ENCODE measurements at places on chromosomes 16 and 17.

DNA sequence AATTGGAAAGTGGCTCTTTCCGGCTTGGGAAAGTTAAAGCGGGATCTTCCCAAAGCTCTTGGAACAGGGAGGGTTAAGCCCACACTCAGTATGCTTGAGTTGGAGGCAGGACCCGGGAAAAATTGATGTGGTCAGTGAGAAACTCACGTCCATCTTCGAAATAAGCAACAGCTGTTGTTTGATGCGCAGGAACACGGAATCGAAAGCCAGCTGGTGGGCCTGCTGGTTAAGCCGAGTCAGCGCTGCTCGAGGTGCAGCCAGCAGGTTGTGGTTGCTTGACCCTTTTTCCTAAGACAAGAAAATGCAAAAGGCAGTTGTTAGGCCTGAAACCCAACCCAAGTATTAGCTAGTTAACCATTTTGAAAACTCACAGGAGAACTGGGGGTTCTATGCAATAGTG, 49.4 kb downstream of the COG7 start:
- DNase-seq, result no peak

GRCh38 chr16:67613808-67614207, 31.1 kb upstream of the CARMIL2 start:
- no peak for DNase-seq

DNA sequence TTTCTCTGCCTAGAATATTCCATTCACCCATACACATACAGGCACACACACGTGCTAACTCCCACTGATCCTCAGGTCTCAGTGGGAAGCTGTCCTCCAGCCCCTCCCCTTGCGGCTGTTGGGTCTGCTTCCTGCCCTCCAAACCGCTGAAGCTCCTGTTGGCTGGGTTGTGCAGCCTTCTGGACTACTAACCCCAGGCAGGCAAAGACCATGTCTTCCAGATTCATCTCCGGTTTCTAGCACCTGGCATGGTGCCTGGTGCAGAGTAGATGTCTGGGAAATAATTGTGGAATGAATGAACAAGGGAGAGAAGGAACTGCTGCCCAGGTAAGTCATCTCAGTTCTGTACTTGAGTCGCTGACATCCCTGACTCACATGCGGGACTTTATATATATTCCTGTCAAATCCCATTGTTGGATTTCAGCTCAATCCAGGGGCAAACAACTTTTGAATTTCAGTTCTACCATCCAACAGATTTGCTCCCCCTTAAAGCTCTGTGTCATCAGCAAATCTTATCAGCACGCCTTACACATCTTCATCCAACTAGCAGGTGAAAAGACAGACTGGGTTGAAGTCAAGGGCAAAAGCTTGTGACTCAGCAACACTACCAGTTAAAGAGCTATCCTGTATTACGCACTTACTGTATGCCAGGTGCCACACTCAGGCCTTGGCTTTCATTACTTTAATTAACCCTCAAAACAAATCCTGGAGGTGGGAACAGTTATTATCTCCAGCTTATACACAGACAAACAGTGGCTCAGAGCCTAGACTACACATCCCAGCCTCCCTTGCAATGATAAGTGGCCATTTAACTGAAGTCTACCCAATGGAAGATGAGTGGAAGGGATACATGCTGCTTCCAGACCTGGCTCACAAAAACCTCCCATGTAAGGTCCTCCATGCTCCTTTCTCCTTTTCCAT, 51.1 kb downstream of the SRCIN1 start:
- DNase-seq, result peak; percentile 62

DNA sequence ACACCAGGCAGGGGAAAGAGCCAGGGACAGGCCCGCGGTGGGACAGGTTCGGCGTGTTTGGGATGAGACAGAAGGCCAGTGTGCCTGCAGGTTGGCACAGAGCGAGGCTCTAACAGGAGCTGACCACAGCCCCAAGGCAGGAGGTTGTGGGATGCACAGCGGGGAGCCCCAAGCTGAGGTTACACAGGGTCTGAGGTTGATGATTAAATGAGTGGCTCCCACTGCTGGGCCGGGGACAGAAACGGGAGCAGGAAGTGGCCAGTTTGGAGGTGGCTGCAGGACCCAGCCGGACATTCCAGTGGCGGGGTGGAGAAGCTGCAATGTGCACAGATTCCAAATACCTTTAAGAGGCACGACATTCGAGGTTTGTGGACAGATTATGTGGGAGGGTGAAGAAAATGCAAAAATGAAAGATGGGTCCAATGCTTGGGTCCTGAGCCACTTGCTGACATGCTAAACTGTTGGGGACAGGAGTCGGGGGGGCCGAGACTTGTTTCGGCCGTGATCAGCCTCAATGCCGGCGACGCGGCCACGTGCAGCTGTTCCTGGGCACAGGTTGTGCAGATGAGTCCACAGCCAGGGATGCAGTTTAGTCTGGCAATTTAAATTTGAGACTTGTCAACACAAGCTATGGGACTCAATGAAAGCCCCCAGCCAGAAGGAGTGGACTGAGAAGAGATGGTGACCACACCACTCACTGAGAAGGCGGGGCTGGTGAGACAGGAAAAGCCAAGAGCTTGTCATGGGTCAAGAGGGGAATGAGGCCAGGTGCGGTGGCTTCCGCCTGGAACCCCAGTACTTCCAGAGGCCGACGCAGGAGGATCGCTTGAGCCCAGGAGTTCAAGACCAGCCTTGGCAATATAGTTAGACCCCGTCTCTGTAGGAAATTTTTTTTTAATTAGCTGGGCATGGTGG, 8.7 kb downstream of the ENPP7 start:
- no peak for DNase-seq

DNA sequence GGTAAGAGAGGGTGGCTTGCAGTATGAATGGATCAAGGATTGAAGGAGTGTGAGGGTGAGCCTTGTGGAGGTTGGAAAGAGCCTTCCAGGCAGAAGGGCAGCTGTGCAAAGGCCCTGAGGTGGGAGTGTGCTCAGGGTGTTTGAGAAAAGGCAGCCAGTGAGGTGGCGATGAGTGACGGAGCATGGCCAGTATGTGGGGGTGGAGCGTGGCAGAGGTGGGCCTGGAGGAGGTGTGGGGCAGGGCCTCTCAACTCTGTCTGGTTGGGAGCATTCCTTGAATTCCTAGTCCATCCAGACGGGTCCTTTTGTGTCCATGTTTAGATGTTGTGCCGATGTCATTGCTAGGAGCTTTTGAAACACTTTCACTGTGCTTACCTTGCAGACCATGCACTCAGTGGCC, 51.3 kb downstream of the EPN2 start:
- no peak for DNase-seq

DNA sequence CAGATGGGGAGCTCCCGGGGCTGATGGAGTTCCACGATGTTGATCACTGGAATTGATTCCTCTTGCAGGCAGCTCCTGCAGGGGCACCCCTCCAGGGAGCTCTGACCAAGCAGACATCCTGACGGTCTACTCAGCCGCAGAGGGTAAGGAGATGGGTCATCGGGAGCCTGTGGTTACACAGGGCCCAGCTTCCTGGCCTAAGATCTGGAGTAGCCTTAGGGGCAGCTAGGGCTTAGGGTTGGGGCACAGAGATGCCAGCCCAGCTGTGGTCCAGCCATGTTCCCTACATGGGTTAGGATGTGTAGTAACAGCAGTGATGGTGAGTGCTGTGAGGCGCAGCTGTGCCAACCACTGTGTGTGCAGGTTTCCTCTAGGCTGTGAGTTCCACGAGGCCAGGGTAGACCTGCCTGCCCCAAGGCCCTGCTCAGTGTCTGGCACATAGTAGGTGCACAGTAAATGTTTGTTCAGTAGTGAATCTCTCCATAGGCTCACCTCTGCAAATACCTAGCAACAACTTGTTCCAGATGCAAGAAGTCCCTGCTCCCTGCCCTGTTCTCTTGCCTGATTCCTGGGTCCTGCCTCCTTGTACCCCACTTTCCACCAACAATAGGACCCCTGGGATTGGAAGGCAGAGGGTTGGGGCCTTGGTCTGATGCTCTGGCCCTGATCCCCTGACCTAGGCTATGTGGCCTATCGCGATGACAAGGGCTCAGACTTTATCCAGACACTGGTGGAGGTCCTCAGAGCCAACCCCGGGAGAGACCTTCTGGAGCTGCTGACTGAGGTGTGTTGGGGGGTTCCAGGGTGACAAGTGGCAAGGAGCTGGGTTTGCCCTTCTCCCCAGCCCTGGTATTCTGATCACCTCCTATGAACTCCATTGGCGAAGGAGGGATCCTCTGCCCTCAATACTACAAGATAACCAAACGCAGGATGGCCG, 13.7 kb downstream of the ZNF213 start:
- DNase-seq, result no peak

- DNase-seq, result no peak
These were observed 8.3 kb downstream of the SOCS3 start for GRCh38 chr17:78351449-78352006.

- no peak for DNase-seq
These were observed 20.5 kb downstream of the CDC42EP4 start for GRCh38 chr17:73291260-73291801.

DNA sequence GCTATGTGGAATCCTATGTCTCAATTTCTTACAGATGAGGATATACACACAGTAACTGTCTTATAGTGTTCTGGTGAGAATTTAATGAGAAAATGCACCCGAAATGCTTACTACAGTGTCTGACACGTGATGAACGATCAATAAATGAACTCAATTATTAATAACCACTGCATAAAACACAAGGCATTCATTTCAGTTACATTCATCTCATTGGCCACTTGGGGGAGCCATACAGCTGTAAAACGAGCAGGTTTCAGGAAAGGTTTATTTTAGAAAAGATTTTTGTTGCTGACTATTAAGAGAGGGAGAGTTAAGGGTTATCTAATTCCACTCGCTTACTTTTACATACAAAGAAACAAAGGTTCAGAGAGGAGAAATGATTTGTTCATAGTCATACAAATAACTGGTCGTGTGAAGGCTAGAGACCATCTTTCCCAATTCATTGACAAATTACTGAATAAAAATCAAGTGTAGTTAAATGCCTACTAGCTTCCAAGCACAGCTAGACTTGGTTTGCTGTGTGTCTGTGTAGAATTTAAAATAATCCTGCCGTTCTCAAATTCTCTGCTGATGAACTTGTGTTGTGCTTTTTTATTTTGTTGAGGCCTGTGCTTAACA, 160.1 kb downstream of the MAP2K4 start:
- no peak for DNase-seq

- DNase-seq, result no peak
These were observed 132.2 kb upstream of the CDC42EP4 start for GRCh38 chr17:73444021-73444420.

DNA sequence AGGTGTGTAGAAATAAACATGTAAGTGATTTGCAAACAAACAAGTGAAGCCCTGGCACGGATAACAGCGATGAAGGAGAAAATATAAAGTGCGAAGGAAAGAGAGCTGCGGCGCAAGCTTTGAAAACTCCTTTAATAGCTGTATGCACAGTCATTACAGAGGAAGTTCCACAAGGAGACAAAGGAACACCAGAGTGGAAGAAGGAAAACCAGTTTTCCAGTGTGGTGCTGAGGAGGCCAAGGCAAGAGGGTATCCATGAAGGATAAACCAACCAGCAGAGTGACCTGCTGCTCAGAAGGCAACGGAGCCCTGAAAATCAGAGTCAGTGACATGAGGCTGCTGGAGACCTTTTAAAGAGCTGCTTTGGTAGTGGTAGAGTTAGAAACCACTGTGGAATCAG, 24.4 kb downstream of the METTL16 start:
- DNase-seq, result no peak

- DNase-seq, result no peak
These were observed 50.2 kb downstream of the COX10 start for GRCh38 chr17:14119546-14119945.

DNA sequence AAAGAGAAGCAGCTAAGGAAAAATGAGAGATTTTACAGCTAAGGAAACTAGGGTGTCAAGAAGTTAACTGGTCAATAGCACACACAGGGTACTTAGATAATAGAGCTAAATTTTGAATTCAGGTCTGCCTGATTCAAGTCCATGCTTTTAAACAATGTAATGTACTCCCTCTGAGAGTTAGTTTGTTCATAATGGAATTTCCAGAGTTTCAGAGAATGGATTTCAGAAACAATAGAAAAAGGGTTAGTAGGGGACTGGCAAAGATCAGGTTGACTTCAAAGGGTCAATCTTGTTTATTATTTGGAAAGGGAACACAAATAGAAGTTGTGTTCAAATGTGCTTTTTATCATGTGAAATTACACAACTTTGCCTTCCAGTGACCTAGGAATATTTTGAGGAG, 17.9 kb downstream of the NSRP1 start:
- DNase-seq, result no peak

DNA sequence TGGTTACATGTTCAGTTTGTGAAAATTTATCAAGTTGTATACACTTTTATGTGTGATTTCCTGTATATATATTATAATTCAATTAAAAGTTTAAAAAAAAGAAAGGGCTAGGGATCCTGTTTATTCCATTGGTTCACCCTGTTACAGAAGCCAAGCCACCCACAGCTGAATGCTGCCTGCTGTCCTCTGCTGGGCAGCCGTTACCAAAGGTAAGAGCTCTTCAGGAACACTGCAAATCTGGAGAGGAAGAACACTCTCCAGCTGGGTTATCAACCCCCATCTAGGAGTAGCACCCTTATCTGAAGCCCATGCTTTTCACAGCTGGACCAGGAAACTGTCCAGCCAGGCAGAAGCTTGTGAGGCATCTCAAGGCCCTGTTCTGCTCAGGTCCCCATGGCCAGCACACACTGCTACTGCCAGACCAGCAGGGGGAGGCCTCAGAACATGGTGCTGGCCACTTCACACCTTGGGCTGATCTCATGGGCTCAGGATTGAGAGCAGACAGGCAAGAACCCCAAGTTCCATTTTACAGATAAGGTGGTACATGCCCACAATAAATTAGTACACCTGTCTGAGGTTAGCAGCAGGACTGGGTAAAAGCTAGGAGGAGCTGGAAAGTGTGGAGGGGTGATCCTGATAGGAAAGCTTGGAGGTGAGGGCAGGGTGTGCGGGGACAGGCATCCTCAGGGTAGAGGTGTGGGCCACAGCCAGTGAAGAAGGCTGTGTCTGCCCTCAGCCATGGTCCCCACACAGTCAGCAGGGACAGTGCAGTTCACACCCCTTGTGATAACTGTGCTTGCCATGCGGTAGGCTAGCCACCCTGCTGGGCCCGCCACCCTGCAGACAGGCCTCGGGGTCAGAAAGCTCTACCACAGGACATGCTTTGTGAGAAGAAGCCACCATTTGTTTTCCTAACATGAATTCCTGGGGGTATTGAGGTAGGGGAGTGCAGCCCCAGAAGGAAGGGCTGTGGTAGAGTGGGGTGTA, 54.3 kb upstream of the SREBF1 start:
- no peak for DNase-seq

DNA sequence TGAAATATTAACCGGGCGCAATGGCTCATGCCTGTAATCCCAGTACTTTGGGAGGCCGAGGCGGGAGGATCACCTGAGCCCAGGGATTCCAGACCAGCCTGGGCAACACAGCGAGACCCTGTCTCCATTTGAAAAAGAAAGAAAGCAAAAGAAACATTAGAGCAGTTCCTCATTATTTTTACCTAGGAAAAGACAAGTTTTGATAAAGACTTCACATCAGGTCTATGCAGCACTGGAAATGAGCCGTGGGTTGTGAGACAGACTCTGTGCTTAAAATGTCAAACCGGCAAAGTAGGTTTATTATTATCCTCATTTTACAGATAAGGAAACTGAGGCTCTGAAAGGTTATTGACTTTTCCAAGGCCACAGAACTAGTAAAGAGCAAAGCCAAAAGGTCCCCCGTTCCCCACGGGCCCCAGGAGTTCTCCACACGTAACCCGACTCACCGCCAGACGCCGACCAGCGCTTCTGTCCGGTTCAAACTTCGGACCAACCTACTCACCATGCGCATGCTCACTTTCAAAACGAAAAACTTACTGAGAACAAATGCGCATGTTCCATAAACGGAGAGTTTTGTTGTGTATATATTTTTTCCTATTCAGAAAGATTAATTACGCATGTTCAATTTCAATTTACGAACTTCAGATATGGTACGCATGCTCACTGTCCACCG, 356 bp downstream of the TUBD1 start:
- no peak for DNase-seq

Measured in NCI-H446 treated with DMSO at 0.1 percent for 48 hours (cell line).